ENCODE measurements at places on chromosomes 2 and 18.

- DNase-seq: no peak
Measured at GRCh38 chr2:121104721-121105141, 180.3 kb downstream of the TFCP2L1 start.

DNA sequence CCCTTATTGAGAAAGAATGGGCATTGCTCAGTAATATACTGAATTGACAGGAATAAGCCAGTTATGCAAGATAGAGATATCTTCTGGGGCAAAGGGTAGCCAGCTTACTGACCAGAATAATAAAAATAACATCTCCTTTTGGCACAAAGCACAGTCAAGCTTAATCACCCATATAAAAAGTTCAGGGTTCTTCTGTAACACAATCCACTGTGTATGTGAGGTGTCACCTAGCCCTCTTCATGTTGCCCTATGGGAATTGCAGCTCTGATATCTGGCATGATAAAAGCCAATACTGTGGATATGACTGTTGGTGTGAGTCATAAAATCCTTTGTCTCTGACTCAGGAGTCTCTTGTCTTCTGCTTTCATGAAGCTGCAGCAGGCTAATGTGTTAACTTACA lies 90.8 kb downstream of the DSEL start:
- DNase-seq: no peak

GRCh38 chr2:12675352-12675795 lies 41.4 kb upstream of the TRIB2 start:
- DNase-seq: peak; percentile 87

DNA sequence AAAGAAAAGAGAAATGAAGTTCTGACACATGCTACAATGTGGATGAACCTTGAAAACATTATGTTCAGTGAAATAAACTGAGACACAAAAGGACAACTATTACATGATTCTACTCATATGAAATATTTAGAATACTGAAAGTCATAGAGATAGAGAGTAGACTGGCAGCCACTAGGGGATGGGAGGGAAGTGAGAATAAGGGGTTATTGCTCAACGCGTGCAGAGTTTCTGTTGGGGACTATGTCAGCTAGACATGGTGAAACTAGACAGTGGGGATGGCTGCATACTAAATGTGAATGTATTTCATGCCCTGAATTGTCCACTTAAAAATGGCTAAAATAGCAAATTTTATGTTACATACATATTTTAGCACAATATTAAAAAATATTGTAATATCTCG lies 108.7 kb upstream of the ATL2 start:
- peak; percentile 55 for DNase-seq

- peak; percentile 66 for DNase-seq
Measured at GRCh38 chr2:28463893-28464292, 32.0 kb upstream of the PLB1 start.

- peak; percentile 46 for DNase-seq
Measured at GRCh38 chr18:11951390-11951851, 29.9 kb upstream of the IMPA2 start.

All from hematopoietic multipotent progenitor cell treated with erythropoietin and hydrocortisone succinate and interleukin-3 and kit ligand, for 6 days (in vitro differentiated cells).